ENCODE measurements at places on chromosomes 11 and 22.

DNA sequence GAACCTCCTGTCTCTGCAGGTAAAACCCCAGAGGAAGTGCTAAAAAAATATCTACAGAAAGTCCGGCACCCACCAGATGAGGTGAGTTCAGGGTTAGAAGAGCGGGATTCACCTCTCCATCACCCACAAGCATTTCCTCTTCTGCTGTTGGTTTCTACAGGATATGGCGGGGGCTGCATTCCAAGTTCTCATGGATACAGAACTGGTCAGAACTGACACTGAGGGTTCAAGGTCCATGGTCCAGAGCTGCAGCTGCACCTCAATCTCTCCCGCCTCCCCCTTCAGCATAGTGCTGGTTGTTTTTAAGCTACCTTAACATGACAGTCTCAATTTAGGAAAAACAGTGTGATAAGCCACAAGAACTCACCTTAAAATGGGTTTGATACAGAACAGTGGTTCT, 19.2 kb downstream of the DTX4 start:
- DNase-seq: no peak

DNA sequence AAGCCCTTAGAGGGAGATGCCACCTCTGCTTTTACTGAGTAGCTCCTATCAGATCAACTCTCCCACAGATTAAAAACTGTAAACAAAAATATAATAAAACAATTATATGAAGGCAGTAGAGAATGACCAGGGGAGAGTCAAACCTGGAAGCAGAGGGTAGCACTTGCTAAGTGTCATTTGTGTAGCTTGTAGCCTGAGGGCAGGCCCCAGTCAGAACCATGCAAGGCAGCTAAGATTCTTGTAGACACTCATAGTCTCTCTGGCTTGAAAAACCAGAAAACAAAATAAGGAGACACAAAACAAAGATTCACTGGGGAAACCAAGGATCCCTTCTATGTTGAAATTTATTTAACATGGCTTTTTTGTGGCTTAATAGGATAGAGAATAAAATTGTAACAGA, 110.4 kb downstream of the WNT11 start:
- no peak for DNase-seq

DNA sequence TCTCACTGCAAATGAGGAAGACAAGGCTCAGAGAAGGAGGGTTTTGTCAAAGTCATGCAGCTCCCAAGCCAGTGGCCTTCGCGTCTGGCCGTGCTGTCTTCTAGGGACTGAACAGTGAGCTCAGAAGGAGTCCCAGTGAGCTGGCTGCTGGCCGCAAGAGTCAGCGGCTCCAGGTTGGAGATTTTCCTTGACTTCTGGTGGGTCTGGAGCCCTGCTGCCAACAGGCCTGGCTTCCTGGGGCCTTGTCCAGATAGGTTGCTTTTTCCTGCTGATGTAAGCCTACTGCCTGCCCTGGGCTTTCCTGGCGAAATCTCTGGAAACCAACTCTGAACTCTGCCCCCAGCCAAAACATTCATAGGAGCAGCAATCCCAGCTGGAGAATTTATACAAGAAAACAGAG, 272.7 kb upstream of the CADM1 start:
- no peak for DNase-seq

GRCh38 chr11:68950270-68950669, 30.5 kb downstream of the MRGPRD start:
- DNase-seq: no peak

DNA sequence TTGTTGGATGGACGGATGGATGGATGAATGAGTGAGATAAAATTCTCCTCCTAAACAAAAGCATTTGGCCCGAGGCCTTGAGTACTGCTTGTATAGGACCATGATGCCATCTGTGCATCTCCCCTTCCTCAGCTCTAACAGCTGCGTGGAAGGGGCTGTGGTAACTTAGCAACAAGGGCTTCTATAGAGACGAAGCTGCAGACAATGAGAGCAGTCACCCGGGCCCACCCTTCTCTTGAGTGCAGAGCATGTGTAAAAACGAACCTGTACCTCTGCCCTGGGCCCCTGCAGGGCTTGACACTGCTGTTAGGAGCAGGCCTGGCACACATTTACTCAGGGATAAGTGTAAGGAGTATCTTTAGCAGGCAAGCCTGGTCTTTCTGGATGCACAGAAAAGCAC, 391.5 kb downstream of the CADM1 start:
- DNase-seq: no peak

- no peak for DNase-seq
These were observed 1.7 kb upstream of the CAVIN3 start for GRCh38 chr11:6321961-6322362.

GRCh38 chr11:111561791-111562325, 21.3 kb downstream of the LAYN start:
- no peak for DNase-seq

DNA sequence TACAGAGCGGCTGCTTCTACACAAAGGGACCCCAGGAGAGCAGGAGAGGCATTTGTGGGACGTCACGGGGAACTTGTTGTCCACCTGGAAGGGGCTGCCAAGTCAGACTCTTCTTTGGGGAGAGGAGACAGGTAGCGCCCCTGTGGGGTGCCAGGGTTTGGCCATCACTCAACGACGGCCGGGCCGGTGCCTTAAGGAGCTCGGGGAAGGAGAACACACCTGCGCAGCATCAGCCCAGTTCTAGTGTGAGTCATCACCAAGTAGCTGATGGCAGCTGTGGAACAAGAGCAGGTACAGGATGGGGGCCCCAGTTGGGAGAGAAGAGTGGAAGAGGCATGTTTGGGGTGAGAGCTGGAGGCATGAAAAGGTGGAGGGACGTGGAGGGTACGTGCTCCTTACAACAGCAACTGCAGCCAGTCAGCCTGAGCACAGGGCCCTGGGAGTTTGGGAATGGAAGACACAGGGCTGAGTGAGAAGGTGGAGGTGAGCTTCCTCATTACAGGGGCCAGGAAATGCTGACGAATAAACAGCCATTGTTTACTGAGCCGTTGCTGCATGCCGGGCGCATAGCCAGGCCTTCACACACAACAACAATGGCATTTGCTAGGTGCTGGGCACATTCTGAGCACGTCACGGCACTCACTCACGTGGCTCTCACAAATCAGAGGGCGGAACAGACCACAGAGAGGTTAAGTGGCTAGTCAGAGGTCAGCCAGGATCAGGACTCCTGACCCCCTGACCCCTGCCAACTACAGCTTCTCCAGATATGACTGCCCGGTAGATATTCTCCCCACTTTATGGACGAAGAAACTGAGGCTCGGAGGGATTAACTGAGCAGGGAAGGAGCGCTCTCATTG, 29.1 kb upstream of the TP53I11 start:
- DNase-seq: peak; percentile 95

GRCh38 chr11:121564948-121565684, 112.3 kb upstream of the SORL1-AS1 start:
- peak; percentile 45 for DNase-seq

DNA sequence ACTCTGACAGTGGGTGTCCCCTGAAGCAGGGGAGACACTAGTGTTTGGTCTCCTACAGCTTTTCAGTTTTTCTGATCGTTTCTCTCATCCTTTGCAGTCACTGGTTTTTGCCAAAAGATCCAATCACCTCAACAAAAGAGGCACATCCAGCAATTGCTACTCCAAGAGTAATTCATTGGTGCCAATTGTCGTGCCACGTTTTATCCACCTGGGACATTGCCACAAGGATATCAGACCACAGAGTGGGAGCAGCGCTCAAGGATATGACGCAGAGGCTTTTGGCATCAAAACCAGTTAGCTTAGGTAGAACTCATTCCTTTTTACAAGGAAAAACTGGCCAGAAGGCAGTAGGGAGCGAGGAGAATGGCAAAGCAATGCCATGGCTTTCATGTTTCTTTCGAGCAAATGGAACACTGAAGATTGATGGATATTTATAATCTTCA, 40.9 kb upstream of the BLID start:
- DNase-seq: no peak

GRCh38 chr22:41810022-41810421, 9.5 kb downstream of the CCDC134 start:
- DNase-seq: no peak

GRCh38 chr22:30262917-30263741, 3.5 kb downstream of the OSM start:
- DNase-seq: no peak

- DNase-seq: no peak
These were observed 252.6 kb downstream of the GUCY1A2 start for GRCh38 chr11:106765469-106766258.

GRCh38 chr22:33492210-33492651, 428.0 kb downstream of the LARGE1 start:
- no peak for DNase-seq

DNA sequence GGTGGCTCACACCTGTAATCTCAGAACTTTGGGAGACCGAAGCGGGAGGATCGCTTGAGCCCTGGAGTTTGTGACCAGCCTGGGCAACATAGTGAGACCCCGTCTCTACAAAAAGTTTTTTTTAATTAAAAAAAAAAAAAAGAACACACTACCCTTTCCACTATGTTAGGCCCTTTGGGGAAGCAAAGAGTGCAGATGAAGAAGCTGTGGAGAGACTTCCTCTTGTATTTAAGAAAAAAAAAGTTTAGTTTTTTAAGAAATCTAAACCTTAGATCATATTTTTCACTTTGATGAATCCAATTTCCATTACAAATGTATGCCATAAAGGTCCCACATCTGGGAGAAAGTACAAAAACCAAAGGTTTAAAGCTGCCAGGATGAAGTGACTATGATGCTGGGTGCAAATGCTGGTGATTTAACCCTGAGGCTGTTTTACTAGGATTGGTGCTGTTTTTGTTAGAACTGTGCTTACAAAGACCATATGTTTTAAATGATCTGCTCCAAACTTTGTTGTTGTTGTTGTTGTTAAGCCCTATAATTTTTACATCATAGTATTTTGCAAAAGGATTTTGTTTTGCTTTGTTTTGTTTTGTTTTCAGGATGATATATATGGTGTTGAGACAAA, 28.9 kb upstream of the ACER3 start:
- DNase-seq: no peak
